ENCODE measurements at places on chromosomes 5 and 9.

GRCh38 chr5:116765441-116765840, 190.8 kb upstream of the SEMA6A start:
- no peak for DNase-seq

DNA sequence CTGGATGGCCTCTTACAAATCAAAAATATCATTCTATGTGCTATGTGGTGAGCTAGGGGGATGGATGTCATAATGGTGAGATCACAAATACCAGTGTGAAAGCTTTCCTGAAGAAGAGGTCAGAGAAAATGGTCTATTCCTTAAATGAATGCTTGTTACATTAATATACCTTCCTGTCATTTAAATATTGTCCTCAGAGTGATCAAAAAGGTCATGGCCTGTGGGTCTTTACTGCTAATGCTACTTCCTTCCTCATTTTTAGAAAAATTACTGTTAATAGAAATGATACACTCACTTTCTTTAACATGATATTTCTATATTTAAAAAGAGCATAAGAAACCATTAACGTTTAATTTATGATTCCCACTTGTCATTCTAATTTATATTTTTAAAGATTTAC, 9.7 kb downstream of the OMD start:
- no peak for DNase-seq

- DNase-seq, result no peak
These were observed 389.4 kb downstream of the RAB3C start for GRCh38 chr5:58972301-58972700.

- no peak for DNase-seq
These were observed 44.9 kb downstream of the PLEKHG4B start for GRCh38 chr5:136901-137300.
